ENCODE measurements at places on chromosomes 11 and 22.

GRCh38 chr11:76524461-76524860 lies 79.6 kb downstream of the EMSY start:
- no peak for DNase-seq

DNA sequence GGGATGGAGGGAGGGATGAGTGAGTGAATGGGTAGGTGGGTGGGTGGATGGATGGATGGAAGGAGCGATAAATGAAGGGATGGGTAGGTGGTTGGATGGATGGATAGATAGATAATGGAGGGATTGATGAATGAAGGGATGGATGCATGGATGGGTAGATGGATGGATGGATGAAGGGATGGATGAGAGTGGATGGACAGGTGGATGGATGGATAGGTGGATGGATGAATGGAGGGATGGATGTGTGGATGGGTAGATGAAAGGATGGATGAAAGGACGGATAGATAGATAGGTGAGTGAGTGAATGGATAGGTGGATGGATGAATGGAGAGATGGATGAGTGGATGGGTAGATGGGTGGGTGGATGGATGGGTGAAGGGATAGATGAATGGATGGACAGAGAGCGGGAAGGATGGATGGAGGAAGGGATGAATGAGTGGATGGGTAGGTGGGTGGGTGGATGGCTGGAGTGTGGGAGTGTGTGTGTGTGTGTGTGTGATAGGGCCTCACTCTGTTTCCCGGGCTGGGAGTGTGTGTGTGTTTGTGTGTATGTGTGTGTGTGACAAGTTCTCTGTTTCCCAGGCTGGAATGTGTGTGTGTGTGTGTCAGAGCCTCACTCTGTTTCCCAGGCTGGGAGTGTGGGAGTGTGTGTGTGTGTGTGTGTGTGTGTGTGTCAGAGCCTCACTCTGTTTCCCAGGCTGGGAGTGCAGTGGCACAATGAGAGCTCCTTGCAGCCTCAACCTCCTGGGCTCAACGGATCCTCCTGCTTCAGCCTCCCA lies 2.1 kb upstream of the PRR33 start:
- no peak for DNase-seq

DNA sequence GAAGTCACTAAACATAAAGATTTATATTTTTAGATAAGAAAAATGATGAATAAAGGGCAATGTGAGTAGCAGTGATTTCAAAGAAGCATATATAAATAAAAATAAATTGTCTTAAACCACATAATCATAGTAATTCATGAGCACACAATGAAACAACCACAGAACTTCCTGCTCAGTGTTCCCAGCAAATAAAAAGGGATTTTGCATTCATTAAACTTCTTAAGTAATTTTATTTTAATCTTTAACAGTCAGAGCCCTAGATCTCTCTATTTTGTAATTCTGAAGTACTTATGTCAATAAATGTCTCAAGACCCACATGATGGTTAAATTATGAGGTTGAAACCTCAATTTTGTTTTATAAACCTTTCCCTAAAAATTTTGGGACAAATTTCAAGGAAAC lies 14.5 kb upstream of the MMP20 start:
- no peak for DNase-seq

DNA sequence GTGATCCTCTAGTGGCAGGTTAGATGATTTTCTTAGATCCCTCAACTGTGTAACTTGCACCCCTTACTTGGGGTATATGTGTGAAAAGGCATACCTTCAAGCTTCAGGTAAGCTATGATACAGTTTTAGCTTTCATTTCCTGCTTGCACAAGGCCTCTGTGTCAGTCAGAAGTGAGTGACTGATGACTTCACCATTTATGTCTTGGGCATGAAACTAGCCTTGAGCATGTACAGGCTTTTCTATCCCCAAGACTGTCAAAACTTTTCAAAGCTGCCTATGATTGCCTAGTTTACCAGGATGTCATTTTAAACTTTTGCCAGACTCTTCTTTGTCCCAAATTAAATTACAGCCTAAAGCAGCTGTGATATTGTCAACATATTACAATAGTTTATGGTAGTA lies 286.1 kb upstream of the CNTN5 start:
- DNase-seq: no peak

DNA sequence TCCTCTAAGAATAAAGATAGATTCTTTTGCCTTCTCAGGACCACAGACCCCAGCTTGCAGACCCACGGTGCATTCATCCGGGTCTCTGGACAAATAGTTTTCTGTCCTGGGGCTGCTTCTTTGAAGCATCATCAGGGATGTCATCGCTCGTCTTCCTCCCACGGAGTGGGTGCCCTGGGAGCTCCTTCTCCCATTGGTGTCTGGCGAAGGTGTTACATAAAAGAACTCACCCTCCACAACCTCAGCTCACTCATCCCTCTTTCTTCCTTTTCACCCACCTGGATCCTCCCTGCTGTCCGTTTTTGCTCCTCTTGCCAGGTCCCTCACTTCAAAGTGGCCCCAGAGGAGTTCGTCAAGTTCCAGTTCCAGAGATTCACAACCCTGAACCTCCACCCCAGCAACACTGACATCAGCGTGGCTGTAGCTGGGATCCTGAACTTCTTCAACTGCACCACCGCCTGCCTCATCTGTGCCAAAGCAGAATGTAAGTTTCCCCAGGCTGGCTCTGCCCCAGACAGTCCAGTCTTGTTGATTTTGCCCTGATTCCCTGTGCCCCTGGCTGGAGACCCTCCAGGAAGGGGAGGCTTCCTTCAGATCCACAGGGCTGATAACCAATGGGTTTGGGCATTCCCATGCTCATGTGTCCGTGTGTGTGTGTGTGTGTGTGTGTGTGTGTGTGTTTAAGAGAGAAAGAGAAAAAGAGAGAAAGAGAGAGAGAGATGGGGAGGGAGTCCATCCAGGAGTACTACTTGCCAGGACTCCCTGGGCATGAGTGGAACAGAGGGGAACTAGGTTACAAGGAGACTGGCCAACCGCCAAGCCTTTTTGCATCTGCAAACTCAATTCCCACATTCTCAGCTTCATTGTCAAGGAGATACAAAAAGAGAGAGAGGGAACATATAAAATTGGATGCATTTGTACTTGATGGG lies 204.2 kb upstream of the TBCEL start:
- DNase-seq: no peak

DNA sequence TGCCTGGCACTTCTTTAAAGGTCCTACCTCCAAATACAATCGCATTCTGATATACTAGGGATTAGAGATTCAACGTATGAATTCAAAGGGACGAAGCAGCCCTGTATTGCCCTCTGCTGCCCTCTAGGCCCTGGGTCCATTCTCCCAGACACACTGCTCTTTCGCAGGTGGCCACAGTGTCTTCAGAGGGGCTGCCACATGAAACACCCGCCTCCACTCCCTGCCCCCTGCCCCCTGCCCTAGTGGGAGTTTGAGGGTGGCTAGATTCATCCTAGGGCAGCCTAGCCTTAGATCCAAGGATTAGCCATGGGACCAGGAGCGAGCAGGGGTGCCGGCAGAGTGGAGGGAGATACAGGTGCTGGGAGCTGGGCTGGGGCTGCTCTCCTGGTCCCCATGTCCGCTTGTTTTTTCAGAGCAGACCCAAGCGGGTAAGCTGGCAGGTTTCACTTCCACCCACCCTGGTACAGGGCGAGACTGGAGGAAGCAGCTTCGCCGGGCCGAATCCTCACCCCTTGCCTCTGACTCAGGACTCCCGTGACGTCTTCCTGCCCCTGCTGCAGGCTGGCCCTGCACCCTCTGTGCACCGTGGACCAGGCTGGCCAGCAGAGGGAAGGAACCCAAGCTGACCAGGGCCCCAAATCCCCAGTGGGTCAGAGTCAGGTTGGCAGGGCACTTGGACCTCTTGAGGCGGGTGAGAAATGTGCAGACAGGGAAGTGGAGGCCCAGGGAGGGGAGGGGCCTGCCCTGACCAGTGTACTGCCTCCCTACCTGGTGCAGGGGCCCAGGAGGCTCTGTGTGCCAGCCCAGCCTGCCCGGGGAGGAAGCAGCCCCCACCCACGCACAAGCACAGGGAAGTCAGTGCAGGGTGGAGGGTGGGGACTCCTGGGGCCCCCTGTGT lies 28.4 kb upstream of the HMOX1 start:
- peak; percentile 49 for DNase-seq

DNA sequence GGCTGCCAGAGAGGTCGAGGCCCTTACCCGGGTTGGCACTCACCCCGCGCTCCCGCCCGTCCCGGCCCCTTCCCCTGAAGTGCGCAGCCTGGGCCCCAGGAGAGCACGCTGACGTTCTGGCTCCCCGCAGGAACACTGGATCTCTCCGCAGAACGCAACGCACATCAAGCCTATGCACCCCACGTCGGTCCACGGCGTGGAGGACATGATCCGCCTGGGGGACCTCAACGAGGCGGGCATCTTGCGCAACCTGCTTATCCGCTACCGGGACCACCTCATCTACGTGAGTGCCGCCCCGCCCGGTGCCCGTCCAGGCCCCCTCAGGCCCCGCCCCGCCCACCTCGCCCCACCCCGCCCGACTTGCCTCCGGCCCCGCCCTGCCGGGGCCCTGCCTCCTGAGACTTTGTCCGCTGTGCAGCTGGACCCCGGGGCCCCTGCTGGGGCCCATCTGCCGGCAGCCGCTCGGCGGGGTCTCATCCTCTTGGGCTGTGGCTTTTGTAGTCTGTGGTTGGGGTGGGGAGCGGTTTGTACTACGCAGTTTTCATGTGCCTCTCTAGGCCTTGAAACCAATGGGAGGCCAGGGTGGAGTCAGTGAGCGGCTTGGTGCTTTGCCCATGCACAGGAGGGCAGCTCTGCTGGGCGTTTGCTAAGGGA lies 19.7 kb downstream of the MYO7A start:
- no peak for DNase-seq

DNA sequence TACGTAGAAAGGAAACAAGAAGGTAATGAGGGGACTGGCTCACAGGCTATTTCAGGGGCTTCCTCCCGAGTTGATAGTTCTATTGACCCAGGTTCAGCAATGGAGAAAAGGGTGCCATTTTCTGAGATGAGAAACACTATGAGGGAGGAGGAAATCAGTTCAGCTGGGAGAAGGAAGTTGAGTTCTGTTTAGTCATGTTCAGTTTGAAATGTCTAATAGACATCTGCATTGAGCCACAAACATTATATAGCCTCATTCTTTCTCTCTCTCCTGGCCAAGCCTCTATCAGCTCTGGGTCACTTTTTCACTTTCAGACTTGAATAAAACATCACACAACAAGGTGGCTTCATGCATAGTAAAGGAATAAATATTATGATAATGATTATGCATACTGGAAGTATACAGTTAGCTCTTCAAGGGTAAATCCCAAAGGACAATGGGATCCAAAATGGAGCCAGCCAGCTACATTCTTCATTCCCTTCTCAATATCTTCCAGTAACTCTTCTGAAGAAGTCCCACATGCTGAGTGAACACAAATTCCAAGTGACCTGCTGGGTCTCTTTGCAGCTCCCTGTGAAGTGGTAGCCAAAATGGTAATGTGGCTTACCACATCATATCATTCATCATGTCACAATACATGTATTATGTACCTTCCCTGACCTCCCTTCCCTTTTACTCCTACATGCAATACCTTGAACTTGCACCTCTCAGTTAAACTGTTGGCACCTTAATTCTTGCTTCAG lies 80.9 kb upstream of the CD44 start:
- no peak for DNase-seq

- no peak for DNase-seq
These were observed 533.1 kb downstream of the ETS1 start for GRCh38 chr11:128053981-128054931.

DNA sequence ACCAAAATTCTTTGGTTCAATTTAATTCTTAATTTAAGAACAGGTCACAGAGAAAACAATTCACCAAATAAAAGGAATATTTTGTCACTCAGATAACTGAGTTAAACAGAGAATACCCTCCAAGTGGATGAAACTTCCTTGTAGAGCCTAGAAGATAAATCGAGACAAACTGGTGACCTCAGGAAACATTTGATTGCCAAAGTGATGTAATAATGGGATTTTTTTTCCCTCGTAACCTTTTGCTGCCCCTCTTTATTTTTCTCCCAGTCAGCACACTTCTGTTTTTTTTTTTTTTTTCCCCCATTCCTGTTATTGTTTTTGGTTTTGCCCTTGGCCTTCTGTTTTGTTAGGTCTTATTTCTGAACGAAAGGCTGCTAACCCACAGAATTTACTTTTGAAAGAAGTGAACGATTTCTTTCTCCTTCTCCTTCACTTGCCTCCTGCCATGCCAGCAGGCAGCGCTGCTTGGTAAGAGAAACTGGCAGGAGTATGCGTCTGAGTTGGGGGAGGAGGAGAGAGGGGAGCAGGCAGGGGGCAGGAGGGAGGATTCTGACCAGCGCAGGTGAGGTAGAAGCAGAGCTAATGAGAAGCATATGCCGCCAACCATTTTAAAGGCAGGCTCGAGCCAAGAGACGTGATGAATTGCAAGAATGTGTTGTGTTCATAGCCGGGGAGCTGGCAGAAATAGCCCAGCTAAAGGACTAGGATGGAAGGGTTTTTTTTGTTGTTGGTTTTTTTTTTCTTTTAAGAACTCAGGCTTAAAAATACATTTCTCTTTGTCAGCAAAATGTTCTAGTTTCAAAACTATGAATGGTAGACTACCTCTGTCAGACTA lies 121.9 kb upstream of the MTMR2 start:
- peak; percentile 8 for DNase-seq

DNA sequence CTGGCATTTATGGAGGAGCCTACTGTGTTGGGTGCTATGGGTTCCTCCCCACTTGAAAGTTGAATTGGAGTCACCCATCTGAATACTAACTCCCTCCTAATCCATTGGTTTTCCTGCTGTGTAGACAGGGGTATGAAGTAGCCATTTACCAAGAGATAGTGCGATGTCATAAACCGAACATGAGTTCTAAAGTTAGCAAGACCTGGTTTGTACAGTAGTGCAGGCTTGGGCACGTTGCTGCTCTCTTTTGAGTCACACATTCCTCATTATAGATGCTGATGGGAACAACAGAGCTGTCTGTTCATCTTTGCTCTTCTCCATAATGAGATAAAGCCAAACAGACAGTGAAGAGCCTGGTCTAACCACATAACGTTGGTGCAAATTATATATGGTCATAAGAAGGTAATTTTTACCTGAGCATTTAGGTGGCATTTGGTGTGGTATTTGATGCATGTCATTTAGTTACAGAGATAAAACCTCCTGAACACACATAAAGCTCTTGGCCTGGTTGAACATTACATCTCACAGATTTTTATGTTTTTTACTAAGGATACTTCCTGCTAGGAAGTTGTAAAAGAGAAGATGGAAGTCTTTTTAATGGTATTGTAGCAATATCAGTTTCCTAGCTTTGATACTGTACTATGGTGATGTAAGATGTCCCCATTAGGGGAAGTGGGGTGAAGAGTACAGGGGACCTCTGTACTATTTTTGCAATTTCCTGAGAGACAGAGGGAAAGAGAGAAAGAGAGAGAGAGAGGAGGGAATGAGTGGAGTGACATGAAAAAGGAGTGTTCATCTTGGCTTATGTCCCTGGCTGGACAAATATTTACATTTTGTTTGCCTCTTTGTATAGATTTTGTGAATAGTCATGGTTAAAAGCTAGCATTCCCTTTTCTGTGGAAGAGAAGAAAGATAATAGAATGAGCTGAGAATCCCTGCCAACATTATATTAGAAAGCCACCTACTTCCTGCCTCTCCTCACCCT lies 27.9 kb downstream of the GRAP2 start:
- DNase-seq: no peak
